ENCODE measurements at places on chromosomes 13 and 19.

DNA sequence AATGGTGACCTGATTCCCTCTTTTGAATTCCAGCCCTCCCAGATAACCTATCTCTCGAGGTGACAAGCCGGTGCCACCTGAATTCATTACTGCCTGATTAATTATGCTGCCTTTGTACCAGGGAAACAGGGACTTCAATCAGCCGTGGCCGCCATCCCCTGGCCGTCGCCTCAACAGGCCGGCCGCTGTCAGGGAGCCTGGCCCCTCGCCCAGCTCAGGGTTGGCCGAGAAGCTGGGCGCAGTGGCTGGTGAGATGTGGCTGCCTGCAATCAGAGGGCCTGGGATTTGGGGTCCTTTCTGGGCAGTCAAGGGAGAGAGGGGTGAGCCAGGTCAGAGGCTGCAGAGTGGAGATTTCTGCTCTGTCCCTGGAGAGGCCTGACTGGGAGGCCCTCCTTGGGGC lies 91.2 kb downstream of the KCTD15 start:
- DNase-seq, result no peak

DNA sequence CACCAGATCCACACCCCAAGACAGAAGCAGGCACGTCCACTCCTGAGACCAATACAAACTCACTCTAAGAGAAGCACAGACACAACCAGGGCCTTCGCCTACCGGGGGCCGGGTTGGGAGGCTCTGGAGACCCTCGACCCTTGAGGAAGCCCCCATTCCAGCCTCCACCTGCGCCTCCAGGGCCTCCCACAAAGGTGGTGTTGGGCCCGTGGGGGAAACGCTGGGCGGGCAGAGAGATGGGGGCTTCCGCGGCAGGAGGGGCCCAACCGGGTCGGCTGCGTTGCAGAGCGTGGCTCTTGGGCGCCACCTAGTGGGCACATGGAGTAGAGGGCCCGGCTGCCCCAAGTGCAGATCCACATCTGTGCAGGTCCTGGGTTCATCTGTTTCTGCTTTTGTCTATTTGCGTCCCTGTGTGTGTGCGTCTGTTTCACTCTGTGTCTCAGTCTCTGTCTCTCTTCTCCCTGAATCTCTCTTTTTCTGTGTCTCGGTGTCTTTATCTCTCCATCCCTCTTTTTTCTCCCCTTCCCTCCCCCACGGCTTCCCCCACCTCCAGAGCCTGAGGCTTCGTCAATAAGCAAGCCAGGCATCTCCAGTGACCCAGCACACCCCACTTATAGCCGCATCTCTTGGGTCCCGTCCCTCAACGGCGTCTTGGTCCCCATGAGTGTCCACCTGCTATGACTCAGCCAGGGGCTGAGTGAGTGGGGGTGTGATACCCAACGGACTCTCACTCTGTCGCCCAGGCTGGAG lies 10.5 kb upstream of the TINCR start:
- DNase-seq, result peak; percentile 66

DNA sequence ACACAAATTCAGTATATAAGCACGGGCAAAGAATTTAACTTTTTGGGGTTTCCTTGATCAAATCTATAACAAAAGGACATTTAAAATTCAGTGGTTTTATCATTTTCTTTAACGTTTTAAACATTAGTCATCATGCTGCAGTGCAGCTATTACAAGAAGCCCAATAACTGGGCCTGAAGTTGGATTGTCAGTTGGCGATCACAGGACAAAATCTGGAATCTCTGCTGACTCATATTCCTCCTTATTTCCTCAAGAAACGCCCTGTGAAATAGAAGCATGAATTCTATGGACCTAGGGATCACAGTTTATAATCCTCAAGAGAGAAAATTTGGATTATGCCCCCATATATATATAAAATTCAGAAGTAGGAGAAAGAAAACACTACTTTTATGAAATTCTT lies 971.6 kb upstream of the MIR17HG start:
- DNase-seq, result no peak

GRCh38 chr19:15107061-15108010 lies at the start of gene SYDE1:
TSS of gene SYDE1 (plus strand) at chr19:15107401. CDS start at chr19:15107434, 33 bp downstream.
- no peak for DNase-seq

DNA sequence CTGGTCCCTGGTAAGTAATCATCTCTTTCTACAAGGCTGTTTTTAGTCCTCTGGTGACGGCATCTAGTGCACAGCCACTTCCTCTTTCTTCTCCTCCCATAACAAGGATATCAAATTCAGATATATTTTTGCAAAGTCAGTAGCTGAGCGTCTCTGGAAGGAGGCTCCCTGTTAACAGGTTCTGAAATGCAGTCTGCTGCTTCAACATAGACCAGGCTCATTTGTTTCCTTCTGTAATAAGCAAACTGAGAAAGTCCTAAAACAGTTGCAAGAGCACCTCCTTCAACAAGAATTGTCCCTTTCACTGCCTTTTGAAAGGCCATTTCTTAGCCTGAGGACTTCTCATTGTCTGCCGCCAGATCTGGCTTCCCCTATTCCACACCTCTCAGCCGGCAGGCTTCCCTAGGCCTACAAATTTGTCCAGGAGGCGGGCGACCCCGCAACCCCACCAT lies 7.4 kb upstream of the ZSCAN5A start:
- DNase-seq, result no peak

DNA sequence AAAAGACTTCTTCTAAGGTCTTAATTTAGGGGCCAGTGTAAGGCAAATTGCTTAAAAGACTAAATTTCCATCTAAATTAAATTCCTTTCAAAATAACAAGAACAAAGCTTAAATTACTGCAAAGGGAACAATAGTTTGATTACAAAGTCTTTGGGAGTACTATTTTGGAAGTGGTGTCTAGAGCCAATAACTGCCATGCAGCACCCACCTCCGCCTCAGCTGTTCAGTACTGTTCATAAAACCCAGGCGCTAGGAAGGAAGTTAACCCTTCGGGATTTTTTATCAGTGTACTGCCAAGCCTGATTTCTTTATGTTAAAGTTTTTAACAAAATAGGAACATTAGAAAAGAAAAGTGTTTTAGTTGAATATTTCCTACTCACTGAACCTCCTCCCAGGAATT lies 210.1 kb downstream of the LIG4 start:
- no peak for DNase-seq

GRCh38 chr19:35528218-35529038 lies at the start of gene SBSN:
TSS of gene SBSN (minus strand) at chr19:35528311. CDS start at chr19:35528281, 30 bp downstream.
- no peak for DNase-seq

GRCh38 chr13:45615501-45616101 lies at the start of gene ERICH6B:
TSS of gene ERICH6B (minus strand) at chr13:45615739. CDS start at chr13:45597005, 18,734 bp downstream.
- no peak for DNase-seq

DNA sequence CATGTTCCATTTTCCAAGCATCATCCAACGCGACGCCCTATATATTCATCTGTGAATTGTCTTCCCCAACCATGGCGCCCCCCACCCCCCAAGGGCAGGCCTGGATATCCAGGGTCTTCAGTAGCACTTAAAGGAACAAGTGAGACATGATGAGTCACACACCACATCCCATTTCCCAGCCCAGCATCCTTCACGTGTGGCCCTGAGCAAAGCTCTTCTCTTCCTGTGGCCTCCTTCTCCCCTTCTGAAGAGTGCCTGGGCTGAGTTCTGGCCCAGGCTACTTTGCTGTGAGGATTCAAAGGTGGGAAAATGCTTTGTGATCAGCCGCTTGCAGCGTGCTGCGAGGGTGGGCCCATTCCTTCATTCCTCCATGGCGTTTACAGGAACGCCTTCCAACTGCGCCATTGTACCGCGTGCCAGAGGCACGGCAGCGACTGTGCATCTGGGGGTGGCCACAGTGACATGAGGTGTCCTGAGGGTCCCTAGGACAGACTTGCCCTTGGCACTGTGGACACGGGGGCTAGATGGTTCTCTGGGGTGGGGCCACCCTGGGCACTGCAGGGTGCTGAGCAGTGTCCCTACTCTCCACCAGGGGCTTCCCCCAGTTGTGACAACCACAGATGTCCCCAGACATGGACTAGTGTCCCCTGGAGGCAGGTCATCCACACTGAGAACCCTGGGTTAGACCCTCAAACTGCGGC lies 11.7 kb downstream of the PLIN4 start:
- DNase-seq, result no peak

DNA sequence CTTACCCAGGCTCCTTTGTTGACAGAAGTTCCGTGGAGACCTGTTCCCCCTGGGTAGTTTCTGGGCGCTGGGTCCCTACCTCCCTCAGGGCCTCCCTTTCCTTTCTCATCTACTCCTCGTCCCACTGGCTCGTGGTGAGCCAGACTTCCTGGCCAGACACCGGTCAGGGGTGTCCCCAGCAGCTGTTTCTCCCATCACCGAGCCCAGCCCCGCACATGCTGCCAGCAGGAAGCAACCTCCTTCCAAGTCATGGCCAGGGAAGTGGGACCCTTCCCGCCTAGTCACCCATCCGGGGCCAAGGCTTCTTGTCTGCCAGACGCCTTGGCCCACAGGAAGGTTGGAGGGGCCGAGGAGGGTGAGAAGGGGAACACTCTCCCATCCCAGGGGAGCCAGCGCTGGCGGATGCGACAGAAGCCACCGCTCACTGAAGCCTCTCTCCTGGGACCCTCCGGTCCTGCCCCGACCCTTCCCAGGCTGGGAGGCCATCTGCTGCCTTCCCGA lies 5.7 kb downstream of the PAK4 start:
- no peak for DNase-seq

DNA sequence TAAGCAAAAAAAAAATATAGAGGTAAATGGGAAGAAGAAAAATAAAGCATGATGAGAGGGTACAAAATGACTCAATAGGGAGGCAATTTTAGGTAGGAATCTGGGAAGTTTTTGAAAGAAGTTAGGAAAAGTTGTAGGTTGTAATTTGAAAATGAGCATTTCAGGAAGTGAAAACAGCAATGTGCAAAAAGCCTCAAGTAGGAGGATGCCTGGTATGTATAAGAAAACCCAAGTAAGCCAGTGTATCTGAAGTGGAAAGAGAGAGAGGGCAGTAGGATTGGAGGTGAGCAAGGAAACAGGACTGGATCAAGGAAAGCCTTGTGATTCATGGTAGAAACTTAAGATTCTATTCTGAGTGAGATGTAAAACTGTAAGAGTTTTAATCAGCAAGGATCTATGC lies 121.6 kb upstream of the SPRY2 start:
- DNase-seq, result no peak

DNA sequence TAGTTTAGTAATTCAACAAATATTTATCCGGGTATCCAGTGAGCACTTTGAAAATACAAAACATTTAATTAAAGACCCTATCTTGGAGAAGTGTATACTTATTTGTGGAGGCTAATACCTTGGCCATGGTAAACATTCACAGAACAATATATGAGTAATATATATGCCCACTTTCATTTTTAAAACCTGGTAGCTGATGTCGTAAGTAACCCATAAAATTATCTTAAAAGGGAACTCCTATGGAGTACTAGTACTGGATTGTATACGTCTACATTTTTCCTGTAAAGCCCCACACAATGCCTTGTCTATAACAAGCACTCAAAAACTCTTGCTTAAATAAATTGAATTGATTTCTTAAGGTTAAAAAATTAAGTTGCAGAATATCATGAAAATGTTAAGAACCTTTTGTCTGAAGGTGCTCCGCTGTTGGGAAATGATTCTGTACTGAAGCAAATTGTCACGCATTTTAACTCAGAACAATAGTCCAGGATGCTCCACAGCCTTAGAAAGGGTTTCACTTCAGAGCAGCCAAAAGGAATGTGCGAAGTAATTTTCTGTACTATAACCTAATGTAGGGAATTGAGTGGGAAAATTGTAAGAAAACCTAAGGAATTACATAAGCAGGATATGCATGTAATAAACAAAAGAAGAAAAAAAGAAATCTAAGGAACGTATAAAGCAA lies 58.9 kb upstream of the C1QTNF9 start:
- no peak for DNase-seq

DNA sequence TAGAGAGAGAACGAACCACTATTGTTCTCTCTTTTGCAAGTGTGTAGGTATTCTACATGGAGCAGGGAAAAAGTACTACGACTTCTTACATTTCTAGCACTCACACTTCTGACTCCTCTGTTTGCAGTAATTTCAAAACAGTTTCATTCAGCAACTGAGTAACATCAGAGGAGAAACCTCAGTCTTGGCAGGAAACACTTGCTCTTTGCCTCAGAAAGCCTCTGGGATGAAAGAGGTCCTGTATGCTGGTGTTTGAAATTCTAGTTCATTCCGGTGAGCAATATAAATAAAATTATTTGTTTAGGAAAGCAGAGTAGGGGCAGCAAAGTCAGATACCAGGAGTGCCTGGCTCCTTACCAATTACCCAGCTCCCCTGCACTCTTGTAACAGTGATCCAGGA lies 595.5 kb downstream of the TBC1D4 start:
- no peak for DNase-seq

- DNase-seq, result no peak
These were observed 14.9 kb downstream of the TLE2 start for GRCh38 chr19:3014135-3014534.
